ENCODE measurements at places on chromosomes 1 and 21.

- DNase-seq = no peak
These were observed 1004.2 kb downstream of the TTLL7 start for GRCh38 chr1:82994616-82995263.

DNA sequence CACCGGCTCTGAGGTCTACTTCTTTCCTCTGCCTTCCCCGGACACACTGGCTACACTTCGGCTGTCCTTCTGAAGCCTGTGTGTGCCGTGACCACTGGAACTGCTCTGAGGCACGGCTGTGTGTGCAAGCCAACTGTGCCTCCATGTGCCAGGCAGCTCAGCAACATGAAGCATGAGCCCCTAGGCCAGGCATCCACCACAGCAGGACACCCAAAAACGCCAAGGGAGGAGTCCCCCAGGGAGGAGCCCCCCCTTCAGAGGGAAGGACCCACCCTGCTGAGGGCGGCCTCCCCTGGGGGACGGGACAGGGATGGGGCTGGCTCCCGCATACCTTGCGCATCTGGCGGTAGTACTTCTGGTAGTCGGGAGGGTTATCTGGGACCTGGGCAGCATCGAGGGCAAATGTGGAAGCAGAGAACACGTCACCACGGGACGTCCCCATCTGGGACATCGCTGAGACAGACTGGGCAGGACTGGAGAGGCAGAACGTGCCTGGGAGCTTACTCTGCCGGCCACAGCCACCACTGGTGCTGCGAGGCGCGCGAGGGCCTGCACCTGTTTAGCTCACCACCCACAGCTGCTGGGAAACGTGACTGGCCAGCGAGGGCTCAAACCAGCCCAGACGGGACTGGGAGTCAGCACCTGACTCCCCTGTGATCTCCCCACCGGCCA lies 20.5 kb downstream of the LSS start:
- DNase-seq = no peak

DNA sequence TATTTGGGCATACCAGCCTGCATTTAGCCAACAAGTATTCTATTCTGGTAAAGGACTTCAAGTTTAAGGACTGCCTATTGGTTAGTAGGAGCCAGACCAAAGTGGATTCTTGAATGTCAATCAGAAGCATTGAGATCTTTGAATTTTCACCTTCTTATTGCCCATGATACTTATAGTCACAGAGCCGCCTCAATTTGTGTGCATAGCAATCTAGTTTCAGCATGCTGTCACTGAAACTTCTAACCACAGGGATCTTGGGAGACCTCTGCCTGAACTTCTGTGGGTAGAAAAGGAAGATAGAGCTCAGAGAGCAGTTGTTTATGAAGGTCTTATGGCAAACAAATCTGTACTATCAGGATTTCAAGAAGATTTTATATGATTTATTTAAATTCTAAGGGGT lies 501.4 kb upstream of the USP24 start:
- no peak for DNase-seq

- DNase-seq = no peak
These were observed 38.6 kb downstream of the NSL1 start for GRCh38 chr1:212752934-212753497.

GRCh38 chr21:27206368-27206982 lies 239.6 kb upstream of the ADAMTS5 start:
- no peak for DNase-seq

DNA sequence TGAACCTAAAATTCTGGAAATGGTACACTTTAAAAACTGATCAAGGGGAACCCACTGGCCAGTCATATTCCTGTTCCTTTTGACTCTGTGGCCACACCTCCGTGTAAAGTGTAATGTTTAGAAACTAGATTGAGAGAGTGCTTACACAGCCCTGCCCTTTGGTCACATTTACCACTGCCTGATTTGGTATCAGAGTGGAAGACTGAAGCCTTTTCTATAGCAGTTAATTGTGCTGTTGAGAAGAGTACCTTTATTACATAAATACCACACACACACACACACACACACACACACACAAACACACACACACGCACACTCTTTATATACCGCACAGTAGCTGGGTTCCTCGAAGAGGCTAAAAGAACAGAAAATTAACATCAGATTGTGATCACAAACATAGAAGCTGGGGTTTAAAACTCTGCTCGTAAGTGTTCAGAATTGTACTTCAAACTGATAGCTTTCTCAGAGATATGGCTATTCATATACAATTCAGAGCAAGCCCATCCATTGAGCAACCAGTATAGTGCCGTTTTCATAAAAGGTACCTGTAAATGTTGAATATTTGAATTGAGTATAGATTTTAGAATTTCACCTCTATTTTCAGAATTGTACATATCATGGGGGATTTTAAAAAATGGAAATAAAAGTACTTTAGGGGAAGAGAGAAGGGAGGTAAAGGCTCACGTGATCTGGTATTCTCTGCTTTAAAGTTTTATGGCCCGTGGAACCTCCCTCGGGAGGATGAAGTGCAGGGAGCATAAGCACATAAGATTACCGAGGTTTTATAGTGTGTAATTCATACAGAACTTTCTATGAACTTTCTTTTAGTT lies 37.5 kb downstream of the CAMTA1 start:
- DNase-seq = no peak

- no peak for DNase-seq
These were observed 6.7 kb downstream of the MRTO4 start for GRCh38 chr1:19258353-19258752.

DNA sequence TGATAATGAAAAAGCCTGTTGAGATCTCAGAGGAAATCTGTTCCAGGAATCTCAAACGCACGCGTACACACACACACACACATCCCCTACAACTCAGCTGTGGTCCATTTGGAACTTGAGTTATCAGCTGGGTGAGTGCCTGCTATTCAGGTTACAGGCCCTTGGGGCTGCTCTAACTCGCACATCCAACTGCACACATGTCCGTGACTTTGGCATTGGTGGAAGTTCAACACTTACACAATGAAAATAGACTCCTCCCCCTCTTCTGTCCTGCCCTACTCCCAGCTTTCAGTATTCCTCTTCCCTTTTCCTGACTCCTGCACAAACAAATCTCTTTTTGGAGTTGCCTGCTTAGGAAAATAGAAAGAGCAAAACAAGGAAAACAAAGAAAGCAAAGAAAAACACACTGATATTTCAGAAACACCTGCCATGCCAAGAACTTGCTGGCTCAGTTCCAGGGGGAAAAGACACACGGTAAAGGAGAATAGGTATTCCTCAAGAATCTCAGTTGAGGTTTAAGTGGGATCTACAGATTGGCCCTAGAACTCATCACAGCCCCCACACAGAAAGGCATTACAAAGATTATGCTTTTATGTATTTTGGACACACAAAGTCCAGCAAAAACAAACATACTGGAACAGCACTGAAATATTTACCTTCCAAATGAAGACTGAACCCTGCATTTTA lies 140.9 kb downstream of the TGFBR3 start:
- no peak for DNase-seq

DNA sequence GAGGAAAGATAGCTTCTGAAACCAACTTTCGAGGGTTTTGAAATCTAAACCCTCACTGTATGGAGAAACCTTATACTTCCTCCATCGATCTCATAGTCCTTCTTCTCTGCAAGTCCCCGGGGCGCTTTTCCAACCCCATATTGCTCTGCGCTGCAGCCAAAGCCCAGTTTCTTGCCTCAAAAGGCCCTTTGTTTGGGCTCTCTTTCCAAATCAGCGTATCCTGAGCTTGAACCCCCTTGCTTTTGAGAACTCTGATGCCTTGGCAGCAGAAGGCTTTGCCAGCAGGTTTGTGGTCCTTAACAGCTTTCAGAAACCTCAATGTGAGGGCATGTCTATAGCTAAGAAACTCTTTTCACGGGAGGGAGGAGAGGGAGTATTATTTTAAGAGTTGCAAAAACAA lies 21.6 kb downstream of the PLPP3 start:
- no peak for DNase-seq

- DNase-seq = no peak
These were observed 228.8 kb downstream of the DISC1 start for GRCh38 chr1:231855361-231855760.

DNA sequence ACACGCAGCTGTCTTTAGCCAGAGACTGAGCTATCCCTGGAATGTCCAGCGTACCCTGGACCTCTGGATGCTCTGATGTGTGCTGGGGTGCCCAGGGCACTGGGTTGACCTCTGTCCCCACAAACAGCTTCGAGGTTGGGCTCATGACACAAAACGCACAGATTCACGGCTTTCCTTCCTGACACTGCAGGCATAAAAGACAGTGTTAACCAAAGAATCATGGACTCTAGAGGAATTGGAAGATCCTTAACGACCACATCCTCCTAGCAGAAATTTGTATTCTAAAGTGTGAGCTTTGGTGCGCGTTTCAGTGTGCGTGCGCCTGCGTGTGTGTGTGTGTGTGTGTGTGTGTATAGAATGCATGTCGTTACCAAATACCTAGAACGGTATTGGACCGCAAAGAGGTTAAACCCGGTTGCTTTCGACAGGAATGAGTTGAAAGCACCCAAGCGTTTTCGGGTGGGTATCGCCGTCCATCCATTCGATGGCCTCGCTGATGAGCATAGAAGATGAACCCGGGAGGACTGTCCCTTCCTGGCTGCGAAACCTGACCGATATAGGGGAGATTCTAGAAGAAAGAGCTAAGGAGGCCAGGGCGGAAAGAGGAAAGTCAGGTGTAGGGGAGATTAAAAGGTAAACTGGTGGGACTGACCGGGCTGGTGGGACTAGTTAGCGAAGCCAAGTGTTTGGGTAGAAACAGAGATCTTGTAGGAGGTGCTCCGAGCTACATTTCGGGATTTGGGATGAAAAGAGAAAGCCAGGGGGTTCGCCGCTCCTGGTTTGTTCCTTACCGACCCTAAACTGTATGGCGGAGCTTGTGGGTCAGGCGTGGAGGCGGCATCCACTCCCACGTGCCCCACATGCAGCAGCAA lies 6.8 kb upstream of the LHX9 start:
- DNase-seq = peak; percentile 72

DNA sequence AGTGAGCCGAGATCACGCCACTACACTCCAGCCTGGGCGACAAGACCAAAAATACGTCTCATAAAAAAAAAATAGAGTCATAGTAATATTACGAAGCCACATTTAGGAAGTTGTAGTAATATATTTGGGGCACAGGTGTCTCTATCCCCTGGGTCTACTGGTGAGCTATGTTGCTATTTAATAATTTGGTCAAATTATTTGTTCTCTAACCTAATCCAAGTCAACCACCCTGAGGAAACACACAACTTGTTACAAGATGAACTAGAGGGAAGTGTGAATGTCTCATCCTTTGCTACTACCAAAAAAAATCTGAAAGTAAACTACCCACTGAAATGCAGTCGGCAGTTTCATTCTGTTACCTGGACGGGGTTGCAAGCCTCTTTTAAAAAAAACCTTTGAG lies 35.3 kb downstream of the RGS8 start:
- DNase-seq = no peak

- DNase-seq = no peak
These were observed 687.0 kb upstream of the ADGRL4 start for GRCh38 chr1:79693441-79694114.

GRCh38 chr1:183205196-183205781 lies 19.2 kb downstream of the LAMC2 start:
- no peak for DNase-seq

DNA sequence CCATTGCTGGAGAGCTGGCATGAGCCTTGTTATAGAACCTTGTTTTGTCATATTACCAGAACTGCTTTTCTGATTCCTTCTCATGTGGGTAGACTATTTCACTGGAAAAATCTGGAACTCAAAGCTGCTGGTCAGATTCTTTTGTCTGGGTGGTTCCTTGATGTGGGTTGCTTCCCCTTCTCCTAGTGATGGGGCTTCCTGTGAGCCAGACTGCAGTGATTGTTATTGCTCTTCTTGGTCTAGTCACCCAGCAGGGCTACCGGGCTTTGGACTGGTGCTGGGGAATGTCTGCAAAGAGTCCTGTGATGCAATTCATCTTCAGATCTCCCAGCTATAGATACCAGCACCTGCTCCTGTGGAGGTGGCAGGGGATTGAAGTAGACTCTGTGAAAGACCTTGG lies 59.4 kb downstream of the GPR137B start:
- DNase-seq = no peak

DNA sequence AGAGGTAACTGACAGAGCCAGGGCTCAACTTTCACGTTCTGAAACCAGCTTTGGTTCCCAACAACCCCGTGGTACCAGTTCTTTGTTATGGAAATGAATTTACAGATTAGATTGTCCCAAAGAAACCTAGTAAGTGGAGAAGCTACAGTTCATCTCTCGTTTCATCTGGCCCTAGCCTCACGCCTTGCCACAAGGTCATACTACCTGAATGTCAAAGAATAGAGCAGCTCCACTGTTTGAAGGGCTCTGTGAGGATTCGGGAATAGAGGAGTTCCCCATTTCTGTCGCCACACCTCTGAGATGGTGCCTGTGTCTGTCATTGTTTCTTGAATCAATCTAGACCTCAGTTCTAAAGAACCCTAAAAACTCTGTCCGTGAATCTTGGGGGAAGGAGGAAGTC lies 15.0 kb upstream of the CDC42 start:
- no peak for DNase-seq

DNA sequence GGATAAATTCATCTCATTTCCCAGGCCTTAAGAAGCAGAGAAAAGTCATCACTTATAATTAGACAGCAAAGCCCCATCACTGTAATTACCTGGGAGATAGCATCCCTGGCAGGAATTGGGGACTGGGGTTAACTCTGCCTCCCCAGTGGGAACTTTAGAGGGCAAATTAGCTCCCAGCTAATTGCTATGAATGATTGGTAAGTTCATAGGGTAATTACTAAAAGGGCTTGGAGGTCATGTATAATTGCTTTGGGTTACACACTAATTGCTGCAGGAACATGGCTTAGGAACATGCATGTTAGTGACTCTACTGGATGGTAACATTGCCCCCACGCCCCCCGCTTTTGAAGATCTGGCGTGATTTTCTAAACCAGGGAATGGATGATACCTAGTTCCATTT lies 64.8 kb downstream of the UBE2T start:
- DNase-seq = no peak

DNA sequence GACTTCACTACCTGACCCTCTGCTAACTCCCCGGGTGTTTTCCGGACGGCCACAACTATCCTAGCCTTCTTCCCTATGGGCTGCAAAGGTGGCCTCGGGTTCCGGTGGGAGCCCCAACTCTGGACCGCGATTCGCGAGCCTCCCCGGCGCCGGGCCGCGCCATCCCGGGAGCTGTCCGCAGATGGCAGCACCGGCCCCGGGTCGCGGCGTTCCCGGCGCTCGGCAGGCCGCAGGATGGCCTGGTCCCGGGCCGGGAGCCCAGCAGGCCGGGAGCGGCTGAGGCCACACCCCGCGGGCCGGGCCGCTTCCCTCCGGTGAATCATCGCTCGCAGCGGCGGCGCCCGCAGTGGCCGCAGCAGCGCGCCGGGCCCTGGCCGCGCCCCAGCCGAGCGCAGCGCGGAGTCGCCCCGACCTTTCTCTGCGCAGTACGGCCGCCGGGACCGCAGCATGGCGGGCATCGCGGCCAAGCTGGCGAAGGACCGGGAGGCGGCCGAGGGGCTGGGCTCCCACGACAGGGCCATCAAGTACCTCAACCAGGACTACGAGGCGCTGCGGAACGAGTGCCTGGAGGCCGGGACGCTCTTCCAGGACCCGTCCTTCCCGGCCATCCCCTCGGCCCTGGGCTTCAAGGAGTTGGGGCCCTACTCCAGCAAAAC lies at the start of gene CAPN2:
CAPN2 (plus strand) TSS at position 346 of the 656 bp plus-strand sequence; CDS start at position 448, 102 bp downstream.
- DNase-seq = peak; percentile 82

Data from retina (tissue), 1 donor.